ENCODE measurements at places on chromosomes 4 and X.

DNA sequence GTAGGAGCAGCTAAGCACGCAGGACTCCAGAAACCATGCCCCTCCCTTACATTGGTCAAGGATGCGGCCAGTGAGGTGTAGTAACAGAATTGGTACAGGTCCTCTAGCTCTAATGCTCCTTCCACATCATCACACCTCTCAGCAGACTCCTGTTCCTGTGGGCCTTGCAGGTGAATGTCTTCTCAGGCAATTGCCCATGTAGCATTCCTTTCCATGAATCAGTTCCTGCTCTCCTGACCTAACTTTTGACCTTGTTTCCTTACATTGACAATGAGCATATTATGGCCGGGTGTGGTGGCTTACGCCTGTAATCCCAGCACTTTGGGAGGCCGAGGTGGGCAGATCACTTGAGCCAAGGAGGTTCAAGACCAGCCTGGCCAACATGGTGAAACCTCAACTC is 31.3 kb downstream of the MAP7D3 start:
- DNase-seq: no peak

DNA sequence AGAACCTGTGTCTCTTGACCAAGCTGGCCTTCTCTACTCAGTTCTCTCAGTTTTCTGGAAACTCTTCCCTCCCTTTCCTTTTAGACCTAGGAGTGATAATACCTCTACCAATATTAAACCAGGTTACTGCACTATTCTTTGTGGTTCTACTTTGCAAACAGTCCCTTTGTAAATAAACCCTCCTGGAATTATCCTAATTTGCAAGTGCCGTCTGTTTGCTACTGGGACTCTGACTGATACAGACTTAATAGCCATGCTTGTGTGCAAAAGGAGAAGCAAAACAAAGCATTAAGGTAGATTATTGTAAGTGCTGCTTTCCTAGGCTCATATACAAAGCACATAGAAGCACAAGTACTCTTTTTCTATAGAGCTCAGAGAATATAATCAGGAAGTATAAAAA is 507.0 kb downstream of the INPP4B start:
- no peak for DNase-seq

DNA sequence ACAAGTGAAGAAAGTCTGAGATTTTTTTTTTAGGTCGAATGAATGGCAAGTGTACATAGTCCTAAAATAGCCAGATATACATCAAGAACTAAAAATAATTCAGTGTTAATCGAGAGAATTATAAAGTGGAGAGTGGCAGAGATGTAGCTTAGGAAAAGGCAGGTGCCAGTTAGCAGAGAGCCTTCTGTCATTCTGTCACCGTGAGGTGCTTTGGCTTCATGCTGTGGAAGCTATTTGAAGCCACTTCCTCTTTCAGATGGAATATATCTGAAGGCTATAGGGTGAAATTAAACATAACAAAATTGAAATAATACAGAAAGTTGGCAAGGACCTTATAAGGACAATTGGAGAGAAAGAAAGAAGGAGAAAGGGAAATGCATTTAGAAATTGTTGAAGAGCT is 756.3 kb downstream of the CCSER1 start:
- no peak for DNase-seq

- no peak for DNase-seq
Measured at GRCh38 chr4:52172166-52172565, 121.1 kb downstream of the SPATA18 start.

- DNase-seq: no peak
Measured at GRCh38 chr4:116180157-116180601, 905.2 kb downstream of the TRAM1L1 start.

- DNase-seq: no peak
Measured at GRCh38 chr4:94451051-94451694, 569 bp upstream of the PDLIM5 start.

- DNase-seq: no peak
Measured at GRCh38 chr4:173405840-173406606, 7.1 kb upstream of the SCRG1 start.
